ENCODE measurements at places on chromosomes 13 and 19.

GRCh38 chr19:54310543-54310942 lies 2.4 kb downstream of the LILRA5 start:
- H3K27ac ChIP-seq, result no peak overlapping the region
- H3K4me1 ChIP-seq, result peaks cover under 1% of the 10 kb centered on the region
- no peaks in the 10 kb centered on the region for H3K36me3 ChIP-seq
- H3K27me3 ChIP-seq, result peaks cover 31% of the 10 kb centered on the region
- no peak overlapping the region for H3K4me3 ChIP-seq

- H3K36me3 ChIP-seq, result peaks cover 8% of the 10 kb centered on the region
- no peaks in the 10 kb centered on the region for H3K27me3 ChIP-seq
- peaks cover 12% of the 10 kb centered on the region for H3K4me1 ChIP-seq
- no peak overlapping the region for H3K4me3 ChIP-seq
These were observed 40.4 kb downstream of the CRTC1 start for GRCh38 chr19:18723871-18724377.

- no peaks in the 10 kb centered on the region for H3K27me3 ChIP-seq
- no peak overlapping the region for H3K4me3 ChIP-seq
- no peak overlapping the region for H3K27ac ChIP-seq
- DNase-seq, result no peak
- peaks cover 28% of the 10 kb centered on the region for H3K4me1 ChIP-seq
These were observed 15.4 kb downstream of the PIP5K1C start for GRCh38 chr19:3684817-3685410.

- H3K4me1 ChIP-seq, result no peaks in the 10 kb centered on the region
- peaks cover 14% of the 10 kb centered on the region for H3K27me3 ChIP-seq
- H3K36me3 ChIP-seq, result no peaks in the 10 kb centered on the region
These were observed 110.3 kb upstream of the ABCC4 start for GRCh38 chr13:95411428-95412040.
